ENCODE measurements at places on chromosomes 6 and 20.
A peak's percentile ranks its signal among the peaks of the same experiment; 100 is the strongest.

- peak; percentile 72 for DNase-seq
These were observed 88.0 kb downstream of the FAM217A start for GRCh38 chr6:3990692-3991491.

DNA sequence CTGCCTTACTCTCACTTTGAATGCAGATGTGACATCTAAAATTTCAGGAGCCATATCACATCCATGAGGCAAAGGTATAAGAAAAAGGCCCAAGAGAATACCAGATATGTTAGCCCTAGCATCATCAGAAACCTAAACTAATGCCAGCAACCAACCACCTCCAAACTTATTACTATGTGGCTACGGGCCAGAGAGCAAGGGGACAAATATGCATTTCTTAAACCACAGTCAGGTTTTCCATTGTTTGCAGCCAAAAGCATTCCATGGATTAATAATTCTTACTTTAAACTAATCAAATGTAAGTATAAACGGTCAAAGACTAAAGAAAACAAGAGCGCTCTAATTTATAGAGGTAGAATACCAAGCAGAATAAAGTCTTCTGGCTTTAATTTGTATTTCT is 84.7 kb downstream of the TASP1 start:
- no peak for DNase-seq

DNA sequence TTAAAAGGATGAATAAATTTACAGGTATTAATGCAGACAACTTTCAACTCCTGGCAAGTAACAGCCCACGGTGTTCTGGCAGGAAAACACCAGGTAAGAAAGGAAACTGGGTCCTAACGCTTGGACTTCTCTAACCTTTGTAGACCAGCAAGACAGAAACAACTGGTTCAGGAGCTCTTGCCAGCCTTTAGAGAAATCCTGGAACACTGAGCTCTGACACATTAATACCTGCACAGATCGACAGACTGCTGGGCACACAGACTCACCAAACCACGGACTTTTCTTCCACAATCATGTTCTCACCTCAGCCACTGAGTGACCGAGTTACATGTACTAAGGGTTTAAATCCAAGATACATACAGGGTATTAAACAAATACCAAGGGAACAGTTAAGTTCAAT is 36.3 kb downstream of the GRIK2 start:
- DNase-seq: no peak

GRCh38 chr6:145819994-145820393 is 5.4 kb upstream of the FBXO30 start:
- no peak for DNase-seq

GRCh38 chr6:170291271-170292110 is 613 bp upstream of the DLL1 start:
- no peak for DNase-seq

- no peak for DNase-seq
These were observed 557.3 kb upstream of the CDH4 start for GRCh38 chr20:60694763-60695162.

GRCh38 chr20:50138479-50139393 is 14.8 kb downstream of the PEDS1 start:
- no peak for DNase-seq

DNA sequence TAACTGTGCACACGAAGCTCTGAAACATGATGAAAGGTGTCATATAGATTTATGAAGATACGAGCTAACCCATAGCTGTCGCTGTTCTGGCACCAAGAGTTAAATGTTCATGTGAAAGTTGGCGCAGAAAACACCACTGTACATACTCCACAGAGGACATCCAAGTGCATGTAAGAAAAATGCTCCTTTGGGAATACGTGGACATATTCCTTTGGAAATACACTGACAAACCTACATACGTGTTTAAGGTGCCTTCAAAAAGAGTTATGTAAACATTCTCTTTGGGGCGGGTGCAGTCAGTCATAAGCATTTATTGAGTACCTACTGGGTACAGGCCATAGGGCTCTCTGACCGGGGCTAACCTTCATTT is 723 bp upstream of the ARID1B start:
- no peak for DNase-seq

DNA sequence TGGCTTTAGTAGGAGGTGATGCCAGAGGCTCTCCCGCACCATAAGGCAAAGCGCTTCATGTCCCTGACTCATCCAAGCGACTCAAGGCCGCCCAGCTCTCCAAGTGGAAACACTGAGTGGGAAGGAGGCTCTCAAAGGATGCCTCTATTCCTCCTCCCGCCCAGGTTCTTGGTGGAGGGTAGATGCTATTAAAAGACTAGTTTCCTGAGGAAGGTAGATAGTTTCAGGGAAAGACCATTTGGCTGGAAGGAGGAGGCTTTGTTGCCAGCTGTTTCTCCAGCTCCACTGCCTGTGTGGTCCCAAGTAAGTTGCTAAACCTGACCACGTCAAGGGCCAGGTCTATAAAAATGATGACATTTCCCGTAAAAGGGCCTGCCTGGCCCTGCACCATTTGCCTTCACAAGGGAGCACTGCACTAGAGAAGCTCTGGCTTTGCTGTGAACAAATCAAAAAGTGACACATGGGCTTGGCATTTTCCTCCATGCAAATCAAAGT is 48.2 kb downstream of the GMDS start:
- peak; percentile 42 for DNase-seq

GRCh38 chr20:50285376-50286173 is 94.9 kb downstream of the CEBPB start:
- no peak for DNase-seq

DNA sequence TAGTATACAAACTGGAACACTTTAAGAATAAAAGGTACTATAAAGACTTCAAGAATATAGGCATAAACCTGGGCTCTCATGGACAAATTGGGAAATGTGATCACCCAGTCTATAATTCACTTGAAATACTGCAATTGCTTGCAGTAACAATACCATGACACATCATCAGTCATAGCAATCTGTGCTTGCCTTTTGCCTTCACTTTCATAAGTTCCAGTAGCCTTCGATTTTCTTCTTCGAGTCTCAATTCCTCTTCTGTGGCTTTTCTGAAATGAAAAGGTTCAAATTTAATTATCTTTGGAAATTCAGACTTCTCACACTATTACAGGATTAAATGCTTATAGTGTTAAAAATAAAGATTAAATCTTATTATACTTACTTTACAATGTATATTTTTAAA is 96.3 kb upstream of the ZBTB24 start:
- DNase-seq: peak; percentile 12

GRCh38 chr20:38671186-38671585 is 53.1 kb upstream of the SLC32A1 start:
- DNase-seq: no peak

GRCh38 chr20:24952376-24953208 is 3.5 kb downstream of the CST7 start:
- DNase-seq: no peak

GRCh38 chr6:63637865-63638445 is 2.4 kb downstream of the PHF3 start:
- no peak for DNase-seq

- no peak for DNase-seq
These were observed 111.1 kb downstream of the DLL1 start for GRCh38 chr6:170179616-170180324.

GRCh38 chr6:43540507-43540906 is 23.6 kb downstream of the POLR1C start:
- no peak for DNase-seq

- no peak for DNase-seq
These were observed 140.1 kb upstream of the GMDS start for GRCh38 chr6:2385471-2385983.

- no peak for DNase-seq
These were observed 59.0 kb downstream of the COL21A1 start for GRCh38 chr6:56188429-56188828.

- DNase-seq: no peak
These were observed 3.2 kb downstream of the POLH start for GRCh38 chr6:43579171-43579570.

DNA sequence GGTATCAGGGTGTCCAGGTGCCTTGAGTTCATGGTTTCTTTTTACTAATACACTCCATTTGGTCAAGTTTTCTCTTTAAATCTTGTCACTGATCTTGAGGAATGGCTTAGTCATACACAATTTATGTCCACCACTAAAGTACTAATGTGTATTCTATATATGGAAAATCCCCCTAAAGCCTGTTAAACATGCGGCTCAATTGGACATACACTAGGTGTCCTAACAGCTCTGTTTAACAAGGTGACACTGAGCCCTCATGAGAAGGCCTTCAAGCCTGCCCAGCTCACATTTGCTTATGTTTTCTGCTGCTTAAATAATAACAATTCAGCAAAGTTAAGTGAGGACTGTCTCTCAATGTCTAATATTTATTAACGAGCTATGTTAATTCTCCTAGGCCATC is 31.5 kb downstream of the PDE7B start:
- peak; percentile 38 for DNase-seq

- DNase-seq: no peak
These were observed 170.8 kb downstream of the SASH1 start for GRCh38 chr6:148513145-148514071.

DNA sequence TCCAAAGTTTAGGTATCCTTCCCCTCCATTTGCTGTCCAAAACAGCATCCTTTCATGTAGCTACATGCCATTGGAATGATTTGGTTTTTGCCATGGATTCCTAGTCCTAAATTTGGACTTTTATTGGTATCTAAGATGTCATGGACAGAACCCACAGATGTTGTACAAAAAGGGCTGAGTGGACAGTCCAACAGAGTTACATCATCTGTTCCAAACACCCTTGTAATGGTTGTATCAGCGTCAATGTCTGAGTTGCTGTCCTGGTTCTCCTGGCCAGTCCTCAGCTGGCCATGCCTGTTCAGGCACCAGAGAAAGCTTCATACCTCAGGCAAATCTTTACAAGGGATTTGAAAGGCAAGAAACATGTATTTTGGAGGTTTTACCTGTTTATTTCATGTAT is 191.3 kb downstream of the ESR1 start:
- DNase-seq: no peak

GRCh38 chr6:41724228-41724580 is 11.2 kb downstream of the TFEB start:
- DNase-seq: no peak

DNA sequence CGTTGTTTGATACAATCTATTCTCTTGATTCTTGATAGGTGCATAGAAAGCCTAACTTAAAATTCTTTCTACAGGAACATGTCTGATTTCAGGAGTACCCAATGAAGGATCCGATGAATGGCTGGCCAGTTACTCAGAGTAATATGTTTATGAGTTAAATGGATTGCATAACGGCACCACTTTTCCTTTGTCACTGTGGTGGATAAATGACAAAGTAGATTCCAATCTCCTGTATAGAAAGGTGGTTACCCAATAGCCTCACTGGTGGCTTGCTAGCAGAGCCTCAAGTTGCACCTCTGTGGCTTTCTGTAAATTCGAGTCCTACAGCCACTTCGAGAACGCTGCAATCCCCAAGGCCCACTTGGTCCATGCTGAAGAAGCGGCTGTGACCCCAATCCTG is 28.4 kb downstream of the LHFPL5 start:
- DNase-seq: no peak

DNA sequence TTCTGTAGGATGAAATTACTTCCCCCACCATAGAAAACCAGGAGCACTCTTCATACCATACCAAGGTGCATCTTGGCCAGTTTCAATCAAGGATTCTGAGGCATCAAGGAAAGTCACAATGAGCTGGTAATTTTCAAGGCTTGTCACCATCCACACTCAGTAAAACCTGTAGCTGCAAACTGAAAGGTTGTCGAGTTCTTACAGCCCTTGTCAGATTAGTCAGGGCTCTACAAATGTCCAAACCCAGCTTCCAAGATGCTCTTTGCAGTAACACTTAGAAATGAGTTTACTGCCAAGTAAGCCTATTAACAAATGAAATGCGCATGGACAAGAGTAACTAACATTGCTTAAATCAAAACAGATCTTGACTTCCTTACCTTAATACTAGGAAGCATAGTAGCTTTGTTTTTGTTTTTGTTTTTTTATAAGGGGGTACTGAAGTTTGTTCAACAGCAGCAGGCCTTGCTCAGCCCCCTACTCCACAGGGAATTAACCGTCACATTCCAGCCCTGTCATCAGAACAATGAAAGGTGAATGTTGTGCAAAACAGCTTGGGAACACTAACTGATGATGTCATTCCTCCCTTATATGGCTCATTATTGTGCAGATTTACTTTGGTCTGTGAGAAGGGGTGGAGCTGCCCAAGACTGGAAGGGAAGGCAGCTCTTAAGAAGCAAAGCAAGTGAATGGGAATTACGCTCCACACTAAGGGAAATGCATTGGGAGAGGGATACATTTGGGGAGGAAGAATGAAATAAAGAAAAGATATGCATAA is 49.9 kb upstream of the TMEM30A start:
- peak; percentile 88 for DNase-seq

- no peak for DNase-seq
These were observed 7.9 kb upstream of the PABPC1L start for GRCh38 chr20:44901974-44902373.

DNA sequence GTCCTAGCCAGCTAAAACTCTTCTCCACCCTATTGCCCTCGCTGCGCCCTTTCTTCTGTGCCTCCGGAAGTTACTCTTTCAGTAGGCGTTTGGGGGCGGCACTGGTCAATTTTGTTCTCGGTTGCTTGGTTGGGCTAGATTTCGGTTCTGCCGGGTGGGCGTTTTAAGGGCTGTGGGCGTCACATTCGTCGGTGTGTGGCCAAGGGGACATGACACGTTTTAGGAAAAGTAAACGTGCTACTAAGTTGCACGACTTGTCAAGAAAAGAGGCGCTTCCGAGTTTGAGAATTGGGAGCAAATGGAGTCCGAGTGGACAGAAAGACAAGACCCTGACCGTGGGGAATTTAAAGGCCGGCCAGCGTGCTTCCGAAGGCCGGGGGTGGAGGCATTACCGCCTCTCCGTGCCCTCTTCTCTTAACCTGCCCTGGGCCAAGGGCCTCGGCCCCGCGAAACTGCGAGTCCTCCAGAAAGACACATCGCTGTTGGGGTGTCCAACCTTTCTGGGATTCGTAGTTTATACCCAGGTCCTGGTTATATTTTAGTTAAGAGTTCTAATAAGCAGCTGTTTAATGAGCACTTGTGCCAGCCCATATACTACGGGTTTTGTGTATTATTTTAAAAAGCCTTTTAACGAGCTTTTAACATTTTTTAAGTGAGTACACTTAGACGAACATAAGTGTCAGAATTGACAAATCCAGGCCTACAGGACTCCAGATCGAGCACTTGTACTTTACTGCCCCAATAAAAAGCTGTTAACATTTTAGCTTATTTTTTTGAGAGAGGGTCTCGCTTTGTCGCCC is 664 bp upstream of the BAG6 start:
- DNase-seq: no peak

- DNase-seq: no peak
These were observed 96.8 kb upstream of the NHSL1 start for GRCh38 chr6:138596126-138596525.

GRCh38 chr6:119545245-119545644 is 195.7 kb upstream of the MAN1A1 start:
- no peak for DNase-seq

GRCh38 chr20:32526541-32526940 is 58.6 kb downstream of the NOL4L start:
- DNase-seq: no peak

DNA sequence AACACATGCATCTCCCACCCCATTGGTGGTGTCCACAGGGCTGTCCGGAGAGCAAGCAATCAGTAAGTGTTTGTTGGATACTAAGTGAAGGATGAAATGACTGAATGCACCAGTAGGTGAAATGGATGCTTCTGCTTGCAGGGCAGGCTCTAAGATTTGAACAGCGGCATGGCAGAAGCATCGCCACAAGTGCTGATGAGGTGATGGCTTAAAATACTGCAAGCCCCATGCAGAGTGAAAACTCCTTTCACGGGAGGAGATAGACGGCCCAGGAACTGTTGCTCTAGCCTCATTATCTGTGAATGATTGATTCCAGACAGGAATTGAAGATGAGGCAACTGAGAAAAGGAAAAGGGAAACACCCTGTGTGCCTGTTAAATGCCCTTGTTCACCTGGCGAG is 158.9 kb downstream of the LY86 start:
- no peak for DNase-seq
